ENCODE measurements at places on chromosomes 16 and 17.

- DNase-seq, result no peak
Measured at GRCh38 chr16:47643323-47644000, 182.3 kb downstream of the PHKB start.

DNA sequence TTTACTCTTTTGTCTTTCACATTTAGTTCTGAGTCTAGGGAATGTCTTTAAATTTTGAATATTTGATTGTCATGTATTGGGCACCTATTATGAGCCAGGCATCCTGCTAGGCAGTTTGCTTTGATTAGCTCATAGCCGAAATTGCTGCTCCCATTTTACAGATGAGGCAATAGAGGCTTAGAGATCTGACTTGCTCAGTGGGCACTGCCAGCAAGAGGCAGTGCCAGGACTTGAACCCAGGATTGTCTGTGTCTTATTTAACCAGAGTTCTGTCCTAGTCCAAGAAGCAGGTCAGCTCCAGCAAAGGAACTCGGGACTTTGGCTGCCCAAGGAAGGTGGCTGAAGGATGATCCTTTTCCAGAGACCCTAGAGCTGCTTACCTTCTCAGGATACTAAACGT lies 24.5 kb downstream of the BEAN1 start:
- DNase-seq, result no peak

GRCh38 chr17:33322063-33322462 lies 29.0 kb upstream of the ASIC2 start:
- DNase-seq, result no peak

DNA sequence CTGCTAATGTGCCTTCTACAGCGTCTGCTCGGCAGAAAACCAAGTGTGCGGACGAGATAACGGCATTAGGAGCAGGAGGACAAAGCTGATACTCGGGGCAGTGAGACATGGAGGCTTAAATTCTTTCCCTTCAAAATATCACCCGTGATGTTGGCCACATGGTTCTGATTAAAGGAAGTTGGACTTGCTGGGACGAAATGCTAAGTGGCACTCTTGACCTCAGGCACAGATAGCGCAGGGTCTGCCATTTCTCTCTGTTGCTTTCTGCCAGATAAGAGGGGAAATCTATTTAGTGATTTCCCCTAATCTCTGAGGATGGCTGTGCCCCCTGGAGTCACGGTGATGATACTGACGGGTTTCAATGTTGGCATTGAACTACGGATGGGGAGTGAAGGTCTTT lies 509.6 kb upstream of the EEF2KMT start:
- DNase-seq, result no peak

GRCh38 chr16:69345923-69346322 lies 5.7 kb downstream of the TMED6 start:
- no peak for DNase-seq
